ENCODE measurements at places on chromosomes 5 and 9.

DNA sequence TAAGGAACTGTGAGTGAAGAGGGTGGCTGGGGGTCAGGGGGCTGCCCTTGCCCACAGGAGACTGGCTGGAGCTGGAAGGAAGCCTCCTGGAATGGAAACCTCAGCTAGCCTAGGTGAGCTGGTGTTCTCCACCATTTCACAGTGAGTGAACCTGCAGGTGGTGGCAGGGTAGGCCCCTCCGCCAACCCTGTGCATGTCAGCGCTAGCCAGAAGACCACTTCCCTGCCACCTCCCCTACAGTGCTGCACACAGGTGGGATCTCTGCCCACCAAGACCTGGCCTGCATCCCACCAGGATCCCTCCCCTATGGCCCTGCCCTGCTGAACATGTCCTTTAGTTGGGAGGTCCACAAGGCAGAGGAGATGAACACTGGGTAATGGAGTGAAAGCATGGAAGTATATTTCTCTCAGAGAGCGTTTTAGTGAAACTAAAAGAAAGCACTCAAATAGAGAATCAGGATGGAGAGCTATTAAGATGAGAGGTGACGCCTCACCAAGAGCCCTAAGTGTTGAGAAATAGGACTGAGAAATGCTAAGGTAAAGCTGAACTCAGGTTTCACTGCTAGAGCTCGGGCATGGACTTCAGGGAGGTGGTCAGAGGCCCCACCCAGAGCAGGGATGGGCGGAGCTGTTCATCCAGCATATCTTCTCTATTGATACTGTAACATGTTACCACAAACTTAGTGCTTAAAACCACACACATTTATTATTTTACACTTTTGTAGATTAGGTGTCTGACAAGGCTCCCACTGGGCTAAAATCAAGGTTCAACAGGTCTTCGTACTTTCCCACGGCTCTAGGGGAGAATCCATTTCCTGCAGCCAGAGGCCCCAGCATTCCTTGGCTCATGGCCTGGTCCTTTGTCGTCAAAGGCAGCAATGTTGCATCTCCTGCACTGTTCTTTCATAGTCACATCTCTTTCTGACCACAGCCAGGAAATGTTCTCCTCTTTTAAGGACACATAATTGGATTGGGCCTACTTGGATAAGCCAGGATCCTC lies 83.2 kb downstream of the DIRAS2 start:
- DNase-seq: no peak

DNA sequence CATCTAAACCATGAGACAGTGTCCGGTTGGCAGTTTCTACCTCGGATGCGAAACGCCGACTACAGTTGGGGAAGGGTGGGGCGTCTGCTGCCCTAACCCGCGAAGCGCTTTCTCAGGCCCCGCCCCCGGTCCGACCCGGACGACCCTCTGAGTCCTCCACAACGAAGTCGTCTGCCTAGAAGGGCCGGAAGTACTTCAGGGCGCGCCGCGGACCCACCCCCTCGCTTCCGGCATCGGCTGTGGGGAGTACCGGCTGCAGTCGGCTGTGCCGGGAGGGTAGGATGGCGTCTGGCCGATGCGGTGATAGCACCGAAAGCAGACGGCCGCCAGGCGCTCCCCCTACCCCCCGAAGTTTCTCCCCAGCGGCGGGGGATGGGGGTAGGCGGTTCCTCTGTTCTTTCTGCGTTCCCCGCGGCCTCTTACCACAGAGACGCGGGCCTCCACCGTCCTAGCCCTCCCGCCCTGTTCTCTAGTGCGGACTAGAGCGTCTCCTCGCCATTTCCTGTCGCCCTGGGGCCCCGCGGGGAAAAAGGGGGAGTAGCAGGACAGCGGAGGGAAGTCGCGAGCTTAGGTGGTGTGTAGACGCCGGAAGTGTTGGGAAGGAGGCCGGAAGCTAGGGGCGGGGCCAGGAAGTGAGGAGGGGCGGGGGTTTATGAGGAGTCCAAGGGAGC lies at the start of gene TRIM41:
Gene TRIM41 (plus strand): TSS at position 224 of the 671 bp plus-strand sequence. CDS start 719 bp downstream, outside the sequence.
- peak; percentile 99 for DNase-seq

DNA sequence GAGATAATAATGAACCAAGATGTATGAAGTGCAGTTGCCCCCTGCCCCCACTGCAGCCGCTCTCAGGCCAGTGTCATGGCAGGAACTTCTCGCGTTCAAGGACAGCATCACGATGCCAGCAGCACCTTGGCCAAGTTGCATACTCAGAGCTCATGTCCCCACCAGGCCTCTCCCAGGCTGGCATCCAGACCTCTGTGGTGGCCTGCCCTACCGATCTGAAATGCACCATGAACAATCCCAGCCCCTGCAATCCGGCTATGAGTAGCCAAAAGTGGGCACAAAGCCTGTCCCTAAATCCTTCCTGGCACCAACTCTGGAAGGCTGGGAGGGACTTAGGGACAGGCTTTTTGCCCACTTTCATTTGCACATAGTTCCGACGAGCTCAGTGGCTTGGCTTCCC lies 140.9 kb downstream of the PAX5 start:
- DNase-seq: no peak

DNA sequence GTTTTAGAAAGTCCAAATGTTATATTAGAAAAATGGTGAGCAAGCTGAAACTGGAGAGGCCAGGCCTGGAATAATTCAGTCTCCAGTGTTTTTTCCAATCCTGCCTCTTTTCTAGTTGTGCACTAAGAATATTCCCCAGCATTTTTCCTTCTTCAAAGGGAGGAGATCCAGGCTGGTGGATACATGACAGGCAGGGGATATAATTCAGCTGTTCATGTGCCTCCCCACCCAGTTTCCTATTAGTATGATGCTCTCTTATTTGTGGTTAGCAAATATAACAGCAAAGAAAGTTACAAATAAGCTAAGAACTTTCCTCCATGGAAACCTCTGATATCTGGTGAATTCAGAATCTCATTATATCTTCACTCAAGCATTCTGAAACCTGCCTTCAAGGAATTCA lies 216.4 kb downstream of the TARS1 start:
- no peak for DNase-seq

- DNase-seq: no peak
Measured at GRCh38 chr5:154494036-154494435, 16.0 kb upstream of the HAND1 start.

DNA sequence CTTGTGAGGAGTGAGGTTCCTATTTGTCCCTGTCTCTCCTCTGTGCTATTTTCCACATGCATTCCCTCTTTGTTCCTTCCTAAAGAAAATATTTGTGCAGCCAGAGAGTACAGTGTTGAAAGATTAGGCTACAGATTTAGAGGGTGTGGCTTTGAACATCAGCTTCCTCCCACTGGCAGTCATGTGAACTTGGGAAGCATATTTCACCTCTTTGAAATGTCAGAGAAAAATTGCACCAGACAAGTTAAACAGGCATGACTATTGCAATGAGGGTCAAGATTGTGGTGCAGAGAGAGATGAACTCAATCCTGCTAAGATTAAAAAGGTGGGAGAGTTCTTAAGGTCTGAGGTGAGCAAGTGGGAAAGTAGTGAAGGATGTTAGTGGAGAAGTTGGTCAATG lies 641.0 kb downstream of the DNAH5 start:
- no peak for DNase-seq

DNA sequence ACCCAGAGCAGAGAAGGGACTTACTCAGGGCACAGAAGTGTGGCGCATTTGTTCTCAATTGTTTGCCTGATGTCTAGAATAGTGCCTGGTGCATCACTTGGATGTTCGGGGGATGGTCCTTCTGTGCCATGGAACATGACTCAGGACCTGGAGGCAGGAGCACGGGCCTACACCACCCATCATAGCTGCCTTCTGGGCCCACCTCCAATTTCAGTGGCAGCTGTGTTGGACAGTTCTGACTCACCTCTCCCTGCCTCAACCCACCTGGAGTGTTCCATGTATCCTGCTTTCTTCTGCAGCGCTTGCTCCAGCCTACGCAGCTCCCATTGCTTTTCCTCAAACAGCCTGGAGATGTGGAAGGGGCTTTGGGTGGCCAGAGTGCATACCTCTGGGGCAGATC lies 12.5 kb upstream of the CXCL14 start:
- DNase-seq: no peak

DNA sequence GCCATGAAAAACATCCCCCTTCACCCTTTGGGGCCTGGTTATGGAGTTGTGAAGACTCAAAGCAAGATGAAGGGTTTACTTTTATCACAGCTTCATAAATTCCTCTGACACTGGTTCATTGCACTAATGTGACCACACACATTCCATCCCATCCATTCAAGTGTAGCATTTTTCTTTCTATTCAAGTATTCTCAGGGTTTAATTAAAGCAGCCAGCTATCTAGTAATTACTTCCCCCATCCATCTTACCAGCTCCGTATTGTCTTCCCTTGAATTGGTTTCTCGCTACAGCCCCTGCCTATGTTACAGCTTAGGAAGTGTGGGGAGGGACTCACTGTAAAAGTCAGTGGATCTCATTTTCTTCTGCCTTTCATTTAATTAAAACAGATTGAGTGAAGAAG lies 387.0 kb upstream of the RFX3 start:
- no peak for DNase-seq

DNA sequence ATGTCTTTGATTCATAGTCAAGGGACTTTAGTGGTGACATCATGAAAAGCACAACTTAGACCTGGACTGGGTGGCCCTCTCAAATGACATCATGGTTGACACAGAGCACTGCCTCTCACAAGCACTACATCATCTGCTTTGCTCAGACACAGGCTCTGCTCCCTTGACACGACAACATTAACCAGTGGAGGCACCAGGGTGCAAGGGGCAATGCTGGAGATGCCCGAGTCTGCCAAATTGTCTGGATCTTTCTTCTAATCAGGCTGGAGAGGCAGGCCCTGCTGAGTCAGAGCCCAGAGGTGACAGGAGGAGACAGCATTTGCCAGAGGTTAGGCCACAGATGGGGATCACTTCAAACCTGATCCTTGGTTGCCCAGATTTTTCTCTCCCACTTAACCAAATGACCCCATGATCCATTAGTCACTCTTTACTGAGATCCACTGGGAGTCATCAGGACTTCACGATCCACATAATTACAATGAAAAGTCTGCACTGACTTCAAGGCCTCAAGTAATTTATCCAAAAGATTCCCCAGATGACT lies 174.4 kb downstream of the SLIT3 start:
- no peak for DNase-seq

- DNase-seq: no peak
Measured at GRCh38 chr9:16406526-16407225, 463.8 kb downstream of the BNC2 start.

GRCh38 chr5:93186076-93186682 lies 394.8 kb downstream of the NR2F1-AS1 start:
- no peak for DNase-seq
